ENCODE measurements at places on chromosomes 13 and 19.

- DNase-seq = peak; percentile 65
Measured at GRCh38 chr19:50377051-50377461, 799 bp downstream of the NR1H2 start.

GRCh38 chr13:59099182-59099974 lies 1064.3 kb downstream of the DIAPH3 start:
- no peak for DNase-seq

- DNase-seq = peak; percentile 67
Measured at GRCh38 chr19:11578258-11579142, 1.1 kb upstream of the ACP5 start.

GRCh38 chr13:36101157-36101556 lies 30.0 kb downstream of the DCLK1 start:
- DNase-seq = no peak

- no peak for DNase-seq
Measured at GRCh38 chr13:36356058-36356457, 9.9 kb upstream of the SPART start.

DNA sequence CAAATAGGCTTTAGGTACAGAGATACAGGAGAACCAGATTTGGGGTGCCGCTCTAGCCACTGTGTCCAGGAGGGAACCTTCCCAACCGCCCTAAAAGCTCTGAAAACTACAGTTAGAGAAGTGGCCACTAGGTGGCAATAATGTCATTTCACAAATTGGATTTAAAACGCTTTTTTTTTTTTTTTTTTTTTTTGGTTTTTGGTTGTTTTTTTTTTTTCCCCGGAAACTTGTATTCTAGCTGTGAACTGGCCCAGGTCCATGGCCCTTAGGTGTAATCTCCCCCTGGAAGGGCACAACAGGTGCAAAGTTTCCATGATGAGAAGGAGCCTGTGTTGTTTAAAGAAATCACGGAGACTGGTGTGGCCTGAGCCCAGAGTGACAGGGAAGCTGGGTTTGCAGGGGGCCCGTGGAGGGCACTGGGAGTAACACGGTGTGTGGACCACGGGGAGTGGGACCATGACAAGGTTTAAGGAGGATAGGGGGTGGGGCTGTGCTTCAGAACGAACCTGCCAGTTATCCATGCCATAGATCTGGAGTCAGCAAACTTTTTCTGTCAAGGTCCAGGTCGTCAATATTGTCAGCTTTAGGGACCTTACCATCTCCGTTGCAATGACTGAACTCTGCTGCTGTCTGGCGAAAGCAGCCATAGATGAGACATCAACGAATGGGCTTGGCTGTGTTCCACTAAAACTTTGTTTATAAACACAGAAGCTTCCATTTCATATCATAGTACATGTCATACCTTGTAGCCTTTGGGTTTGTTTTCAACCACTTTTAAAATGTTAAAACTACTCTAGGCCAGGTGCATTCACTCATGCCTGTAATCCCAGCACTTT lies 10.1 kb downstream of the OR1I1 start:
- no peak for DNase-seq

DNA sequence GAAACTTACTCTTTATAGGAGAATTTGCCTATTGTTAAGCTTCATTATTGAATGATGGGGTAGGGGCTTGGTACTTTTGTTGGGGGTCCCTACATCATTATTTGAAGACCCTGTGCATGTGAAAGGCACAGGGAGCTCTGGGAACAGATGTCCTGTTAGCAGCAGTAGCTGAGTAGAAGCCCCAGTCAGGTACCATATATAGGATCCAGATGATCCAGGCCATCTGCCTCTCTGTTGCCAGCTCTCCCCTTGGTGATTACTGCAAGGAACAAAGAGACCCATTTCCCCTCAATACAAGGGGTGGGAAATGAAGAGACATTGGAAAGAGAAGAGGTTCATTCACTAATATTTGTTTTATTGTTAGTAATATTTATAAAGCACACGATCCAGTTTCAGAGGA lies 4.4 kb upstream of the MTMR6 start:
- DNase-seq = no peak

- no peak for DNase-seq
Measured at GRCh38 chr19:7682175-7682855, 1.7 kb downstream of the TRAPPC5 start.

DNA sequence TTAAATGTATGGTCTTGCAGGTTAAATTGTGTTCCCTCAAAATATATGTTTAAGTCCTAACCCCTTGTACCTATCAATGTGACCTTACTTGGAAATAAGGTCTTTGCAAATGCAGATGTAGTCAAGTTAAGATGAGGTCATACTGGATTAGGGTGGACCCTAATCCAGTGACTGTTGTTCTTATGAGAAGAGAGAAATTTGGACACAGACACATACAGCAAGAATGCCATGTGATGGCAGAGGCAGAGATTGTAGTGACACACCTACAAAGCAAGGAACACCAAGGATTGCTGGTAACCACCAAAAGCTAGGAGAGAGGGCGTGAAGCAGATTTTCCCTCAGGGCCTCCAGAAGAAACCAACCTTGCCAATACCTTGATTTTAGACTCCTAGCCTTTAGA lies 50.2 kb downstream of the LACC1 start:
- no peak for DNase-seq
